ENCODE measurements at places on chromosomes 11 and 22. TPM values are rescaled to one million over a fixed set of nuclear protein-coding genes. Genes with fewer than 3 reads are reported as not detected.

CLP1 gene
- 21.8 TPM for total RNA-seq

LARGE1 gene
- total RNA-seq, result 0.14 TPM

WNT7B gene
- not detected for total RNA-seq

OVCH2 gene
- not detected for total RNA-seq
